ENCODE measurements at places on chromosomes 2 and 18. TPM values are rescaled to one million over a fixed set of nuclear protein-coding genes. Genes with fewer than 3 reads are reported as not detected.
A peak's percentile ranks its signal among the peaks of the same experiment; 100 is the strongest.

DNA sequence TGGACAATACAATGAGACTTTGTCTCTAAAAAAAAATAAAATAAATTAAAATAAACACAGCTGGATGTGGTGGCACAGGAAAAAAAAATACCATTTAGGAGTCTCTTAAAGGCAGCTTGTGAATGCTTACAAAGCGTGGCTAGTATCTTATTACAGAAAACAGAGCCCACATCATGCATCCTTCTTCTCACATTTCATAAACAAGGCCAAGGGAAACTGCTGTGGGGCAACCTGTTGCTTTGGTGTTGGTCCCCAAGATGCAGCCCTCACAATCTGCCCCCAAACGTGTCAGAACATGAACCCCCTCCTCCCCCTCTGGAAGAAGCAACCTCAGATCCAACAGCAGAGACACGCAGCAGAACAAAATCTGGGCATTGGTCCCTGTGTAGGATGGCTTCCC, 2.6 kb downstream of the SLC14A1 start:
- no peak overlapping the region for H3K27ac ChIP-seq
- H3K4me3 ChIP-seq, result no peak overlapping the region
- H3K36me3 ChIP-seq, result no peaks in the 10 kb centered on the region
- H3K4me1 ChIP-seq, result no peaks in the 10 kb centered on the region
- DNase-seq, result no peak

- peak within 1 kb of the TSS; percentile 46 for H3K4me3 ChIP-seq
- H3K27ac ChIP-seq, result peak within 1 kb of the TSS; percentile 77
- peaks cover 11% of the 10 kb centered on the region for H3K4me1 ChIP-seq
- H3K36me3 ChIP-seq, result no peaks in the 10 kb centered on the region
These were observed at the start of gene EMILIN2 for GRCh38 chr18:2846636-2847316. Gene EMILIN2 (plus strand): TSS chr18:2847006. CDS start chr18:2847189, 183 bp downstream.

DNA sequence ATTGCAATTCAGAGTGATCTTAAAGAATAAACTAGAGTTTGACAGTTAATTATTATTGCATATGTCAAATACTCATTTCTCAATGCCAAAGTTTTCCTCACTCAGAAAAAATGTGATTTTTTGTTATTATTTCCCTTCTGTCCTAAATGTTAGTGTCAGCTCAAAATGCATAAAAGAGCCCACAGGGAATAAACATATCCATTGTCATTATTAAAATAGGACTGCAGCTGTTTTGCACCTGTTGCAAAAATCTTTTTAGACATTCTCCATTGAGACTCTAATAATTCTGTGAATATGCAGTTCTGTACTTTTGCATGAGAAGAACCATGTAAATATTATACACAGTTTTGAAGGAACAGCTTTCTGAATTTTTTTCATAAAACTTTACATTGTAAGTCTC, 540.0 kb upstream of the SLC39A10 start:
- no peak for DNase-seq
- H3K4me3 ChIP-seq, result no peak overlapping the region
- H3K27me3 ChIP-seq, result no peaks in the 10 kb centered on the region
- no peaks in the 10 kb centered on the region for H3K36me3 ChIP-seq

Gene HOXD13
- 0.36 TPM for polyA plus RNA-seq

GRCh38 chr18:6781796-6782195, 52.3 kb downstream of the ARHGAP28 start:
- no peak overlapping the region for H3K4me3 ChIP-seq
- no peak for DNase-seq
- peaks cover 39% of the 10 kb centered on the region for H3K4me1 ChIP-seq
- no peaks in the 10 kb centered on the region for H3K36me3 ChIP-seq

GRCh38 chr2:21367421-21367820, 243.7 kb downstream of the TDRD15 start:
- no peak overlapping the region for H3K4me3 ChIP-seq
- no peaks in the 10 kb centered on the region for H3K36me3 ChIP-seq
- H3K4me1 ChIP-seq, result no peaks in the 10 kb centered on the region
- no peak overlapping the region for H3K27ac ChIP-seq
- H3K27me3 ChIP-seq, result no peaks in the 10 kb centered on the region
- DNase-seq, result no peak

- H3K27me3 ChIP-seq, result no peaks in the 10 kb centered on the region
- no peak for DNase-seq
- no peak overlapping the region for H3K4me3 ChIP-seq
- no peaks in the 10 kb centered on the region for H3K4me1 ChIP-seq
- H3K36me3 ChIP-seq, result no peaks in the 10 kb centered on the region
- no peak overlapping the region for H3K27ac ChIP-seq
These were observed 80.3 kb downstream of the TSHZ1 start for GRCh38 chr18:75290737-75291358.

DNA sequence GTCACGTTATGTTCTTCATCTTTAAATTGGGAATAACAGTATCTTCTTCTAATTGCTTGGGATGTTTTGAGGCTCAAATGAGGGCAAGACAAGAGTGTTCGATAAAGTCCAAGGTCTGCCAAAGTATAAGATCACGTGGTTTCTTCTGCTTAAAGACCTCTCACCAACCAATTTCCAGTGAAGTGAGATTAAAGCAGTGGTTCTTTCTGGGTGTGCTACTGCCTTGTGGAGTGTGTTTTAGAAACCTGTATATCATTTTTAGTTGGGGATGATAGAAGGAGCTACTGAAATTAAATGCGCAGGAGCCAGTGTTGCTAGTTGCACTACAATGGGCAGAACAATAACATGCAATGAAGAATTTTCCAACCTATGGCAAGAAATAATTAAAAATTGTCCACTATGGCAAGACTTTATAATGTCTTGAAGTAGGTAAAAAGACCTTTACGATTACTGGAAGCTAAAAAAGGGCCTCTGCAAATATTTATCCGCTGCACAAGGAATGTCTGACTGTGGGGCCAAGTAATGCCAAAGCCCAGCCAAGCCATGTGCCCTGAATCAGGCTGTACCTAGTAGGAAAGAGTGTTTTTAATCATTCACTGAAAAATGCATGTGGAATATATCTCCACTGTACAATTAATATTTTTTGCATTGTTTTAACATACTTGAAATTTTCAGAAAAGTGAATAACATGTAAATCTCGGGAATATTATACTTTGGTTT, 244.5 kb upstream of the REG3G start:
- H3K4me3 ChIP-seq, result no peak overlapping the region
- no peaks in the 10 kb centered on the region for H3K27me3 ChIP-seq
- no peaks in the 10 kb centered on the region for H3K4me1 ChIP-seq

Gene ST8SIA3
- polyA plus RNA-seq, result 2.5 TPM

GRCh38 chr2:222569826-222570225, 86.1 kb downstream of the FARSB start:
- H3K27me3 ChIP-seq, result no peaks in the 10 kb centered on the region
- H3K27ac ChIP-seq, result no peak overlapping the region
- DNase-seq, result no peak
- no peaks in the 10 kb centered on the region for H3K36me3 ChIP-seq

- H3K27me3 ChIP-seq, result no peaks in the 10 kb centered on the region
- H3K27ac ChIP-seq, result no peak overlapping the region
- no peaks in the 10 kb centered on the region for H3K36me3 ChIP-seq
These were observed 482.7 kb downstream of the RIT2 start for GRCh38 chr18:42632801-42633200.
